Hematopoietic multipotent progenitor cell treated with erythropoietin and hydrocortisone succinate and interleukin-3 and kit ligand, for 4 days (in vitro differentiated cells): ENCODE measurements at places on chromosomes 11 and 22.

DNA sequence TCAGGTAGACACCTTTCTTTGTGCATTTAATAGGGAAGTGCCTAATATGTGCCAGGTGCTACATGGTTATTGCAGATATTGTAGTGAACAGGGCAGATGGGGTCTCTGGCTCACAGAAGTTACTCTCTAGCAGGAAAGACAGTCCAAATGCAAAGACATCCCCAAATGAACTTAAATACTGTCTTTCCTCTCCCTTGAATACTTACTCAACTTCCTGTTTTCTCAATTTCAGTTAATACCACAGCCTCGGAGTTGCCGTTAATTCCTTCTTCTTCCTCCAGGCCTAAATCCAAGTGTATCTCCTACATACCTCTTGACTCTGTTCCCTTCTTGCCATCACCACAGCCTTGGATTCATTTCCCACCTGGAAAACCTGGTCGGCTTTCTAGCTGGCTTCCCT is 134.3 kb upstream of the SESN3 start:
- peak; percentile 72 for DNase-seq

- peak; percentile 43 for DNase-seq
Measured at GRCh38 chr11:123654566-123655081, at the start of gene SCN3B. SCN3B (minus strand) TSS chr11:123654624; CDS start chr11:123653801, 823 bp downstream.

GRCh38 chr11:31725176-31725575 is 85.9 kb downstream of the PAX6 start:
- no peak for DNase-seq

GRCh38 chr11:130603335-130603906 is 155.0 kb downstream of the ADAMTS15 start:
- DNase-seq: no peak

GRCh38 chr22:17540481-17540880 is 22.8 kb upstream of the SLC25A18 start:
- no peak for DNase-seq

- DNase-seq: peak; percentile 43
Measured at GRCh38 chr11:72418834-72419560, 15.3 kb downstream of the CLPB start.

DNA sequence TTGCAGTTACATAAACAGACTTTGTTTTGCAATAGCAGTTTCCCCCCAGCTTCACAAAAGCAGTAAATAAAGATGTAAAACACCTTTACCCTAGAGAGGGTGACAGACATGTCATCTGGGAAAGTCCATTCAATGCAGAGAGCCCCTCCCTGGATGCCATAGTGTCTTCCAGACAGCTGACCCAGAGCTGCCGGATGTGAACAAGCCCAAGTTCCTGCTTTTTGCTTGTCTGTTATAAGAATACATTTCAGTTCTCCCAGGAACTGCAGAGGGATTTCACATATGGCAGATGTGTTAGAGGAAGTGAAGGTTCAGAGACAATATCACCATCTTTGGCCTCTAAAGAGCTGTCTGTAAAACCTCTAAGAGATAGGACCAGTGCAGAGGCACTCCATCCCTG is 48.9 kb downstream of the RELT start:
- no peak for DNase-seq
